NCI-H1436 treated with DMSO at 0.1 percent for 48 hours (cell line): ENCODE measurements at places on chromosomes 13 and 19.

DNA sequence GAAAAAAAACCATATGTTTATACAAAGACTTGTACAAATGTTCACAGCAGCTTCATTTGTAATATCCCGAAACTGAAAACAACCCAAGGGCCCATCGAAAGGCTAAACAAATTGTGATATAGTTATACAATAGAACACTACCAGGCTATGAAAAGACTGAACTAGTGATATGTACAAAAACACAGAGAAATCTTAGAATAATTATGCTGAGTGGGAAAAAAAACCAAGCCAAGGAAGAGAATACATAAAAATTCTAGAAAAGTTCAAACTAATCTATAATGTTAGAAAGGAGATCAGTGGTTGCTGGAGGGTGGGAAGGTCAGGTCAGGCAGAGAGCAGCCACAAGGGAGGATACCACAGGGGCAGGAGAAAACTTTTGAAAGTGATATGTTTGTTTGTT lies 7.8 kb downstream of the PABPC3 start:
- DNase-seq, result no peak

DNA sequence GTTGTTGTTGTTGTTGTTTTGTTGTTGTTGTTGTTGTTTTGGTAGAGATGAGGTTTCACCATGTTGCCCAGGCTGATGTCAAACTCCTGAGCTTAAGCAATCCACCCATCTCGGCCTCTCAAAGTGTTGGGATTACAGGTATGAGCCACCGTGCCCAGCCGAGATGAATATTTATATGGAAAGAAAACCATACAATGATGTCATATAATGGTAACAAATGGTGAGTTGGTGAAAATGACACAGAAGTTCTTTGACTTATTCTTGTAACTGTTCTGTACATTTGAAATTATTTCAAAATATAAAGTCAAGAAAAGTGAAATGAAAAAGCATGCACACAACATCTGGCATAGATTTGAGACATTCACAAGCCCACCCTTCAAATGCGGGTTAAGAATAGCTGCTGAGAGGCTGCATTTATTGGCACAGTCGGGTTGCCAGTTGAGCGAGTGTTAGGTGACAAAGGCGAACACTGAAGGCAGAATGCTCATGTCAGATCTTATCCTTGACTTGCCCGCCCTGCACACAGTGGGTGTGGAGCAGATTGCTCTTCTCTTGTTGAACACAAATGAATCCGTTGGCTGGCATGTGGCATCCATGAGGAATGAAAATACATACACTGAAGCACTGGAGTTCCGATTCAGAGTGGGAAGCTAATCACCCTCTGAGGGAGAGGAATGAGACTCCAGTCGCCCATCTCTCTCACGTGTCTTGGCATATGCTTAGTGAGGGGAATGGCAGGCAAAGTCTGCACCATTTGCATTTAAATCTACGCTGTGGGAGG lies 15.8 kb upstream of the UBE2S start:
- DNase-seq, result no peak

DNA sequence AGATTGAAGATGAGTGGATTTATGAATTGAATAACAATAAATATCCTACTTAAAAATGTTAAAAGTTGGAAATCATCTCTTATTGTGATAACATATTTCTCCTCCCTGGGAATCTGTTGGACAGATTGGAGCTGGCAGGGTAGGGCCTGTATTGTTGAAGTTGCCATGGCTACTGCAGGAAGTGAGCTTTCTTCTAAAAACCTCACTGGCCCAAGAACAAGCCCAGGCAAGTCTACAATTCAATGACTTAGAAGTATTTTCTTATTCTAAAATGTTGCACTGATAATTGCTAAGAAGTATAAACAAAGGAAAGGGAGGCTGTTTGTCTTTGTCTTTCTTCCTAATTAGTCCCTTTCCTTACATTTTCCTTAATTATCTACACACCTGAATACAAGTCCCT lies 112.1 kb downstream of the DLEU7 start:
- no peak for DNase-seq

DNA sequence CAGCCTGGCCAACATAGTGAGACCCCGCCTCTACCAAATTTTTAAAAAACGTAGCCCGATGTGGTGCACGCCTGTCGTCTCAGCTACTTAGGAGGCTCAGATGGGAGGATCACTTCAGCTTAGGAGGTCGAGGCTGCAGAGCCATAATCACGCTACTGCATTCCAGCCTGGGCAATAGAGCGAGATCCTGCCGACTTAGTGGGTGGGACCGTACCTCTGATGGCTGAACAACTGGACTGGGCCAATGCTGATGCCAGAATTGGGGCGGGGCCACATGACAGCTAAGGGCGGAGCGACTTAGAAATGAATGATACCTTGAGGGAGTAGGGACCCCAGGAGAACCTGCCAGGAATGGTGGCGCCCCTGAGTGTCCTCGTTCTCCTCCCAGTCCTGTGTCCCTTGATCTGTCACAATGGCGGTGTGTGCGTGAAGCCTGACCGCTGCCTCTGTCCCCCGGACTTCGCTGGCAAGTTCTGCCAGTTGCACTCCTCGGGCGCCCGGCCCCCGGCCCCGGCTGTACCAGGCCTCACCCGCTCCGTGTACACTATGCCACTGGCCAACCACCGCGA lies 3.6 kb downstream of the LTBP4 start:
- DNase-seq, result no peak

GRCh38 chr13:105915146-105915850 lies 620.2 kb downstream of the EFNB2 start:
- no peak for DNase-seq

DNA sequence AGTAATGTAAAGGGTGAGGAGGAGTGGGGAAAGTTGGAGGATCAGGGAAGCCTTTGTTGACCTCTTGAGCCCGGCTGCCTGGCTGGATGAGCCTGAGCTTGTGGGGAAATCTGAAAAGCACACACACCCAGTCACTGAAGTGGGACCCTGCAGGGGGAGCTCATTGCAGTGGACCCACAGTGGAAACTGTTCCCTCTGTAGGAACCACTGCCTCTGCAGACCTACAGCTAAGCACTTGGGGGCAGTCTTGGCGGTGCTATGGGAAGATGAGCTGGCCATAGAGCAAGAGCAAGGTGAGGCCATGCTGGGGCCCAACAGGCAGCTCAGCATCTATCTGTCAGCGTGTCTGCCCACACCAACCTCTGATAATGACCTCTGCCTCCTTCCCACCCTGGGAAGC lies 294.8 kb downstream of the TSHZ3 start:
- DNase-seq, result no peak
